ENCODE measurements at places on chromosomes 7 and 10.

DNA sequence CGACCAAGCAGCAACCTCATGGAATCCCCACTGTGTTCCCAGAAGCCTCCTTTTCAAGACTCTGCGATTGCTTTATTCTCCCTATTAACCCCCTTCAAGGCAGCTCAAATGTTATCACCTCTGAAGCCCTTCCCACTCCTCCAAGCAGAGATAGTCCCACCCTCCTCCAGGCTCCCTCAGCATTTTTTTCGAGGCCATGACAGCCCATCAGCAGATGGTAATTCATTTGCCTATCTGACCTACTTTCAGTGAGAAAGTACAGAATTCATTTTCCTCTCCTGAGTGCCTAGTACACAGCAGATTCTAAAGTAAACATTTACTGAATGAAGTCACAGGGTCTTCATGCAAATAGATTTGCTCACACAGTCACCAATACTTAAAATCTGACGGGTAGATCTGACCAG, 47.8 kb downstream of the HERPUD2 start:
- no peak for DNase-seq

DNA sequence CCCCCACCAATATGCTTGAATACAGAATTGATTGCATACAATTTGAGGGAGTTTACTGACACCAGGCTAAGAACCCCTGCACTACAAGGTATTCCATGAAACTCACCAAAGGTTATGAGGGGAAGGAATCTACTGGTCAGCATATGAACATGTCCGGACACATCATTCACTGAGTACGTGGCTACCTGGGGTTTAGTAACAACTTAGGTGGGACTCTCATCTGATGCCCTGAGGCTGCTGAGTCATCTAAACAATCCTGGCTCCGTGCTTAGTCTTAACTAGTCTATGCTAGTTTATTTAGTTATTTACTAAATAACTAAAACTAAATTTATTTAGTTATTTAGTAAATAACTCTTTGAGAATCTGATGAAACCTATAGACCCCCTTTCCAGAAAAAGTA, 11.3 kb downstream of the PI4K2A start:
- no peak for DNase-seq

- no peak for DNase-seq
Measured at GRCh38 chr7:30177965-30178364, 43.2 kb downstream of the MTURN start.

GRCh38 chr7:66697449-66698438, 42.8 kb upstream of the RABGEF1 start:
- DNase-seq, result no peak

- no peak for DNase-seq
Measured at GRCh38 chr10:131860806-131861440, 39.9 kb upstream of the PPP2R2D start.

GRCh38 chr10:1406967-1407945, 330.1 kb downstream of the ADARB2 start:
- DNase-seq, result no peak

GRCh38 chr10:113680190-113681111, 739 bp downstream of the CASP7 start:
- DNase-seq, result no peak

DNA sequence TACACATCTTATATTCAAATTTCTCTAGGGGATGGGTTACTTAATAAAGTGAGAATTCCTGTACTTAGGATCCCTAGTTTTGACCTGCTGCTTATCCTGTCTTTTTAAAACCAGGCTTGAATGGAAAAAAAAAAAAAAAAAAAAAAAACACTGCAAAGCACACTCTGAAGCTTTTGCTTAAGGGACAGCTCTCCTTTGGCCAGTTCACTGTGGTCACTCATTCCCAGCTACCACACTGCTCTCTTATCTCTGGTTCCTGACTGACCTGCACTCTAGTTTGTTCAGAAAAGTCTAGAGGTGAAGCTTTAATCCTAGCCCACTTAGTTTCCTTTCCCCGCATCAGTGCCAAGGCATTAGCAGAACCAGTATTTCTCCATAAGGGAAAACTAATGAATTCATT, 82.4 kb downstream of the CADPS2 start:
- DNase-seq, result no peak

GRCh38 chr7:65250216-65250615, 123.4 kb upstream of the ZNF92 start:
- DNase-seq, result no peak

All from NCI-H2107 (cell line).